ENCODE measurements at places on chromosomes 2 and 18.

GRCh38 chr2:82282111-82282882 lies 1977.7 kb upstream of the LRRTM1 start:
- DNase-seq = no peak

DNA sequence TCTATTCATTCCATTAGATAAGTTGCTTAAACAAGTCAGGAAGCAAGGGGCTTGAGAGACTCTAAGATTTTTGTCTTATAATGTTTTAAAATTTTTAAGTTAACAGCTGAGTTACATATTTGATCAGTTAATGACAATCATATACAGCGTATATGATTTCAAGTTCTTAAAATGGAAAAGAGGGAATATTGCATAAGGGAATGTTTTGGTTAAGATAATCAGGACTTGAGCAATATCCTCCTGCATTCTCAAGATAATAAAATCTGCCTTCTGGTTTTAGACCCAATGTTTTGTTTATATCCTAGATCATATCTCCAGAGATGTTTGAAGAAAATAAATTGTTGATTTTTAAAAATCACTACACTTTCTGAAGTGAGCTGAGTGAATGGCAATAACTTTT lies 13.4 kb upstream of the DYNC1I2 start:
- no peak for DNase-seq

DNA sequence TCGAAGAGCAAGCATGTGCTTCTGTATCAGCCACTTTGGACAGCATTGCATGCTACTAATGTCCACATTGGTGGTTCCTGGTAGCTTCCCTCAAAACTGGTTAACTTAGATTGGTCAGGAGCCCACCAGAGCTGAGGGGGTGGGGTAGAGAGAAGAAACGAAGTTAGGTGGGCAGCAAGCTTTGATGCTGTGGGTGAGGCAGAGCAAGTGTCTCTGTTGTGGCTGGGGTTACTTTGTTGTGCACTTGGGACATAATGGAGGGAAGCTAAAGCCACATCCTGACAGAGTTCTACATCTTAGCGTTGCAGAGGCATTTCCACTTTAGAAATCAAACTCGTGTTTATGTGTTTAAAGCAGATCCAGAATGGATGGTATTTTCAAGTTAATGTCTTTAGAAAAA lies 82.7 kb downstream of the FAM168B start:
- DNase-seq = no peak

DNA sequence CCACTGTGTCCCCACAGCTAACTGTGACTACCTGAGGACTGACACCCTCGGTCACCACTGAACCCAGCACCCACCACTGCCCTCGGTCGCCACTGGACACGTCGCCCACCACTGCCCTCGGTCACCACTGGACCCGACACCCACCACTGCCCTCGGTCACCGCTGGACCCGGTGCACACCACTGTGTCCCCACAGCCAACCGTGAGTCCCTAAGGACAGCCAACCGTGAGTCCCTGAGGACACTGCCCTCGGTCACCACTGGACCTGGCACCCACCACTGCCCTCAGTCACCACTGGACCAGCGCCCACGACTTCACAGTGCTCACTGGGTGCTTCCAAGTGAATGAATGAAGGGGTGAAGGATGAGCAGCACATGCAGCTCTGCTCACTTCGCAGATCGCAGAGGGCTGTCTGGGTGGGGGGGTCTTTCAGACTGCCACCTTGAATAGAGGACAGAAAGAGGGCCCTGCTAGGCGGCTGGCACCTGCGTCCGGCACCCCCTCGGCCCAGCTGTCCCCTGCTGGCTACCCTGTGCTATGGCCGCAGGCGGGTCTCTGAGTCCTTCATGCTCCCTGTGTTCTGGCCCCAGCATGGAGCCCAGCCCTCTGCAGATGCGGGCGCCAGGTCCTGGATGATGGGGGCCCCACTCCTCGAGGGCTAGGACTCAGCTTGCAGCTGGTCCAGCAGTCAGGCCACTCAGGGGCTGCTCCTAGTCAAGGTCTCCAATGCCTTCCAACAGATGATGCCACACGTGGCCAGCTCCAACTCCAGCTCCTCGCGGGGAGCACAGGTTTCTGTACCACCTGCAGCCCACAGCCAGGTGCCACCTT lies 51.4 kb upstream of the GPC1 start:
- DNase-seq = no peak

DNA sequence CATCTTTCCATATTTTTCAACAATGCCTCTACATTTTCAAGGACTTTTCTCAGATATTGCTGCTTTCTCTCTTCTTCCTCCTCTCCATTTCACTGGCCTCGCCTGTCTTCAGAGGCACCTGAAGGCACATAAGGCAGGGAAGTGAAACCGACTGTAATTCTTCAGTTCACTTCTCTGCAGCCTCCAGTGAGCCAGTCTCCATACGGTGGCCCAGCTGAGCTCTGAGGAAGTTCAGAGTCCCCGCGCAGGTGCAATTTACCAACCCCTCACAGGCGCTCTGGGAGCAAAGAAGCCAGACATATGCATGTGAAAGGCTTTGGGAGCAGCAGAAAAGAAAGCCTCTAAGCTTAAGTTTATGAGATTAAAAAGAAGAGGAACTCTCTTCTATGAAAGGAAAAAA lies 12.4 kb downstream of the KLHL14 start:
- no peak for DNase-seq

GRCh38 chr2:46392561-46393346 lies 86.6 kb upstream of the TMEM247 start:
- no peak for DNase-seq

DNA sequence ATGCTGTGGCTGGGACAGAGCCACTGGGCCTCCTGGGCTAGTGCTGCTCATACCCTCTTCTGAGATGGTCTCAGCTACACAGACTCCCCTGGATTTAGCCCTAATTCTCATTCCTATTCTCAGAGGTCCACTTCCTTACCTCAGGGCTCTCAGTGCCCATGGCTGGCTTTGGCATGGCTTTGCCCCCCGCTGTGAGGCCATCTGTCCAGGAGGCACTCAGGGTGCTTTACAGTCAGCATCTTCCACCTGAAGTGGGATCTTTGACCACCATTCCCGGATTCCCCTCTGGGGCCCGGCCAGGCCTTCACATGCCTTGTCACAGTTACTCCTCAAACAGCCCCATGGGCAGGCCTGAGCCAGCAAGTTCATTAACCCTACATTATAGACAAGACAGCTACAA lies 161.8 kb downstream of the CELF4 start:
- DNase-seq = no peak

DNA sequence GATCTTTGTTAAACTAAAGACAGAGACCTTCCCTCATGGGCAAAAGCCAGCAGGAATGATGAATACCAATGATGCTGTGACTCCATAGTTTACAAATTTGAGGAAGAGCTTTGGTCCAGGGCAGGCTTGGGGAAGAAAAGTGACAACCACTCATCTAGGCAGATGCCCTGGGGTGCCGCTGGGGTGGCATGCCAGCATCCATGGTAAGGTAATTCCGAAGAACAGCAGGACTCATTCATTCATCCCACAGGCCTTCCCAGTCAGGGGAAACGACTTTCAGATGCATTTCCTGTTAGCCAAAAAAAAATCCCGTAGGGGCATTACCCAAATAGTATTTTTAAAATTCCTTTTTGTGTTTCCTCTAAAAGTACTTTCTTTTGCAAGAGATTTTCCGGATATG lies 180.7 kb upstream of the SERPINE2 start:
- no peak for DNase-seq

- no peak for DNase-seq
Measured at GRCh38 chr2:36371928-36372391, 16.4 kb downstream of the CRIM1 start.

- no peak for DNase-seq
Measured at GRCh38 chr2:204487447-204488229, 57.6 kb upstream of the PARD3B start.

DNA sequence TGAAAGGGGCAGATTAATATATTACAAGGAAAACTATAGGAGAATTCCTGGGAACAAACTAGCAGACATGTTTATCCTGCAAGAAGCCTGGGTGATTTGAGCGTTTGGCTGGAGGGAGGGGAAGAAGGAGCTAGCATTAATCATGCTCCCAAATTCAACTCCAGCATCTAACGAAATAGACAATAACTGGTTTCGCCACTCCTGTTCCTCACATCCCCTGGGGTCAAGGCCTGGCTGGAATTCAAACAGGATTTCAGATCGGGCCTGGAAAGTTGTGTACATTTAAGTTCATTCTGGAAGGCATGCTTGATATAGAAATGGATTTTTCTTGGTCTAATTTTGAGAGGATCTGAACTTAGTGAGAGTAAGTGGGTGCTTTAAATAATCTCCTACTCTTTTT lies 126.1 kb upstream of the CTAGE1 start:
- DNase-seq = no peak

DNA sequence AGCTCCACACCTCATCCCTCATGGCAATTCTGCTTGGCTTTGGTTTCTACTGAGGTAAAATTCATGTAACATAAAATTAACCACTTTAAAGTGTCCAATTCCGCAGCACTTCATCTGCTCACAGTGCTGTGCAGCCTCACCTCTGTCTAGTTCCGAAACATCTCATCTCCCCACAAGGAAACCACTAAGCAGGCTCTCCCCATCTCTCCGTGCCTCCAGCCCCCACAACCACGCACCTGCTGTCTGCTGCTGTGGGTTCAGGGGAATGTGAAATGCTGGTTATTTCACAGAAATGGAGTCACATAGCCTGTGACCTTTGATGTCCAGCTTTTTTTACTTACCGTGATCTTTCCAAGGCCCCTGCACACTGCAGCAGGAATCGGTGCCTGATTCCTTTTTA lies 7.7 kb upstream of the GPC1 start:
- no peak for DNase-seq

DNA sequence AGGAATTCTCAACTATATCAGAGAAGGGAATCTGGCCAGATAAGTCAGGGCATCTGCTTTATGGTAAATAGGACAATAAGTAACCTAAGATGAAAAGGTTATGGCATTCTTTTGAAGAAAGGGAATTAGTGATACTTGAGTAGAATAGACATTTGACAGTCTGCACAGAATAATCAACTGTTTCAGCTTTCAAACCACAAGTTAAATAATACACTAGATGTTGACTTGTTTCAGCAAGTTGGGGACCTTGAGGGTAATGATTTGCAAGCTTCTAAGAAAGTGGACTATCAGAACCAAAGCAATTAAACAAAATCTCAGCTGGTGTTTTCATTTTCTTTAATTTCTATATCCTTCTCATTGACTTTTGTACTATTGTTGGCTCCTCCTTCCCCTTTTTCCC lies 54.5 kb downstream of the SLC39A10 start:
- DNase-seq = no peak

- no peak for DNase-seq
Measured at GRCh38 chr2:209141142-209141541, 282.7 kb upstream of the MAP2 start.
